ENCODE measurements at places on chromosomes 12 and 14. TPM values are rescaled to one million over a fixed set of nuclear protein-coding genes. Genes with fewer than 3 reads are reported as not detected.

GRCh38 chr12:10540776-10541205 lies 35.1 kb downstream of the EIF2S3B start:
- DNase-seq: no peak

DNA sequence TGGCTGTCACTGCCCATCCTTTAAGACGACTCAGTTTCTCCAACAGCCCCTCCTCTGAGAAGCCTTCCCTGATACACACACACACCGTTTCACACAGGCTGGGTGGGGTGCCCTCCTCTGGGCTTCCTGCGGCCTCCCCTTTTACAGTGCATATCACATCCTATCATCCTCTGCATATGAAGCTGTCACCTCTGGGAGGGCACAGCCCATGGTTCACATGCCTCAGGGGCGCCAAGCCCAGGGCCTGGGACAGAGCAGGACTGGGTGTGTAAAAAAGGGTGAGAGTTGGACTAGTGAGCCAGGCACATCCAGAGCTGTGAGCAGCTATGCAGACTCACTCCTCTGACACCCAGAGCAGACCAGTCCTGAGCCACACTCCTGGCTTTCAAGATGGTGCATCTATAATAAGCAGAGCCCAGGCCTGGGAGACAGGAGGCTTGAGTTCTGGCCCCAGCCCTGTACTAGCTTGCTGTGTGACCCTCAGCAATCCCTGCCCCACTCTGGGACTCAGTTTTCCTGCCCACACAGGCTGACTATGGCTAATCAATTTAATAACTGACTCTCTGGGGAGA lies 62.6 kb downstream of the LGMN start:
- DNase-seq: no peak

GRCh38 chr12:121806009-121806545 lies 2.3 kb downstream of the SETD1B start:
- no peak for DNase-seq

DNA sequence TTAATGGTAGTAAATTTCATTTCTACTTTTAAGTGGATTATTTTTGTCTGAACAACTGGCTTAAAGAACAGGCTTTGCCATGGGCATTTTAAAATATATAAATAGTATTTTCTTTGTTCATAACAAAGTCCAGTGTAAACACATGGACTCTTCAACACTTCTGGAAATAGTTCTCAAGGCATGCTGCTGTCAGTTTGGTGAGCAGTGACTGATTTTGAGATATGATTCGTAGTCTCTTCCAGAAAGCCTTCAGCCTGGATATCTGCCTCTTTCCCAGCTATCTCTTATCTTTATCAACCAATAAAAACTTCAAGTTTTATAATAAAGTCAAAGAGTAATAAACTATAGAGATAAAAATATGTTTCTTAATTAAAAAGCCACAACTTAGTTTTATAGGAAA lies 110.7 kb downstream of the NAV3 start:
- DNase-seq: no peak

DNA sequence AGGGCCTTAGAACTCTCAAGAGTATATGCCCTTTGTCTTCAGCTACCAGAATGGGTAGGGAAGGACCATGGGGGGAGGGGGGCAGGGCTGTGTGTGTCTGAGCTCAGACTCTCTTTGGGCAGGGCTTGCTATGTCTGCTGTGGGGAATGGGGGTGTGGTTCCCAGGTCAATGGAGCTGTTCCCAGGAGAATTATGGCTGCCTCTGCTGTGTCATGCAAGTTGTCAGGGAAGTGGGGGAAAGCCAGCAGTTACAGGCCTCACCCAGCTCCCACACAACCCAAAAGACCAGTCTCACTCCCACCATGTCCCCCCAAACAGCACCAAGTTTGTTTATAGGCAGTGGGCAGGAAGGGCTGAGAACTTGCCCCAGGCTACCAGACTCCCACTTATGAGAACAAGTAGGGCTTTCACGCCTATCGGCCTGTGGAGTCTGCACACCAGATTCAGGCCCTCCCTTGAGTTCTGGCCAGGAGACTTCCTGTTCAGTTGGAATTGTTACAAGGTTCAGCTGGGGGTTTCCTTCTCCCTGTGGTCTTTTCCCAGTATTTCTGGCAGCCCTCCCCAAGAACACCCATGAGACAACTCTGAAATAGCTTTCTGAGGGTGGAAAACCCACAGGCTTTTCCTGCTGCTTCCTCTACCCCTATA lies 6.1 kb upstream of the SERPINA11 start:
- no peak for DNase-seq

The IAPP gene
- polyA plus RNA-seq: not detected

The BATF gene
- polyA plus RNA-seq: 0.72 TPM

The OTX2 gene
- polyA plus RNA-seq: not detected

The NELL2 gene
- 31.4 TPM for polyA plus RNA-seq

The CD163L1 gene
- polyA plus RNA-seq: 4.7 TPM

The WNT1 gene
- polyA plus RNA-seq: not detected

The SLC15A5 gene
- not detected for polyA plus RNA-seq

The IL31 gene
- polyA plus RNA-seq: not detected

Measured in right lung (tissue), 10 donors.